ENCODE measurements at places on chromosomes 16 and 17.
A peak's percentile ranks its signal among the peaks of the same experiment; 100 is the strongest.

- no peak for DNase-seq
Observed at GRCh38 chr17:80722661-80723060, 178.0 kb downstream of the RPTOR start.

DNA sequence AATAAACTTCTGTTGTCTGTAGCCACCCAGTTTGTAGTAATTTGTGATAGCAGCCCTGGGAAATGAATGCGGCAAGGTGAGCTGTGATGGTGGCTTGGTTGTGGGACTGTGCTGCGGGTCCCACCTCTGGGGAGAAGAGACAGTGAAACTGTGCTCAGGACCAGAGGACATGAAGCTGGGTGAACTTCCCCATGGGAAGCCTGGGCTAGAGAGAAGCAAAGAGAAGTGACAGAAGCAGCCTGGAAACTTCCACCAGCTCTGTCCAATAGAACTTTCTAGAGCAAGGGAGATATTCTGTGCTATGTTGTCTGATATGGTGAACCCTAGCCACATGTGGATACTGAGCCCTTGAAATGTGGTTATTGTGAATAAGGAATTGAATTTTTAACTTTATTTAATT, 51.5 kb upstream of the EMP2 start:
- DNase-seq, result no peak

DNA sequence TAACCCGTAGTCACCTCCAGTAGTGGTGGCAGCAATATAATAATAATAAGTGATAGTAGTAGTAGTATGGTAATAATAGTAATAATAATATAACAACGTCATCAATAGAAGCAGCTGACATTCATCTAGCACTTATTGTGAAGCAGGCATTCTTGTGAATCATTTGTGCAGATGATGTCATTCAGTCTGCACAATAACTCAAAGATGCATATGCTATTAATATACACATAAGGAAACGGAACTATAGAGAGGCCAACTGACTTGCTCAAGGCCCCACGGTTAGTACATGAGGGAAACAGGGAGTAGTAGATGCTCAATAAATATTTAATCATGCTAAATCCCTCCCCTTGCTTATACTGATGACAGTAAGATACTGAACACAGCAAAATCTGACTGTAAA, 35.4 kb upstream of the GAN start:
- no peak for DNase-seq

GRCh38 chr16:72139908-72140307, 32.0 kb downstream of the PMFBP1 start:
- no peak for DNase-seq

DNA sequence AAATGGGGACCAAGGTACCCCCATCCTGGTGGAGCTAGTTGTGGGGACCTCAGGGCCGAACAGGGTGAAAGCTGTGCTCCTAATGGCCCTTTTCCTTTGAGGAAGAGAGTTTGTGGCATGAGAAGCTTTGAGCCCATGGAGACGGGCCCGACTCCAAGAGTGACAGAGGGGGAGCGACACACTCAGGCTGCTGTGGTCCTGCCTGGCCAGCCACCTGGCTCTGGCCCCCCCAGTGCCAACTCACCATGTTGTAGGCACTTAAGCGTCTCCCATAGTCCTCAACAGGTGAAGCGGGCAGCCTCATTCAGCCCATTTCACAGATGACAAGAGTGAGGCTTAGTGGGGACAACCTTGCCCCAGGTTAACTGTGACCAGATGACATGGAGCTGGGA, 1.6 kb downstream of the IL21R start:
- no peak for DNase-seq

- DNase-seq, result no peak
Observed at GRCh38 chr17:51071556-51071955, 49.1 kb downstream of the SPAG9 start.

GRCh38 chr17:50550661-50551432, 3.9 kb downstream of the SPATA20 start:
- DNase-seq, result peak; percentile 73

DNA sequence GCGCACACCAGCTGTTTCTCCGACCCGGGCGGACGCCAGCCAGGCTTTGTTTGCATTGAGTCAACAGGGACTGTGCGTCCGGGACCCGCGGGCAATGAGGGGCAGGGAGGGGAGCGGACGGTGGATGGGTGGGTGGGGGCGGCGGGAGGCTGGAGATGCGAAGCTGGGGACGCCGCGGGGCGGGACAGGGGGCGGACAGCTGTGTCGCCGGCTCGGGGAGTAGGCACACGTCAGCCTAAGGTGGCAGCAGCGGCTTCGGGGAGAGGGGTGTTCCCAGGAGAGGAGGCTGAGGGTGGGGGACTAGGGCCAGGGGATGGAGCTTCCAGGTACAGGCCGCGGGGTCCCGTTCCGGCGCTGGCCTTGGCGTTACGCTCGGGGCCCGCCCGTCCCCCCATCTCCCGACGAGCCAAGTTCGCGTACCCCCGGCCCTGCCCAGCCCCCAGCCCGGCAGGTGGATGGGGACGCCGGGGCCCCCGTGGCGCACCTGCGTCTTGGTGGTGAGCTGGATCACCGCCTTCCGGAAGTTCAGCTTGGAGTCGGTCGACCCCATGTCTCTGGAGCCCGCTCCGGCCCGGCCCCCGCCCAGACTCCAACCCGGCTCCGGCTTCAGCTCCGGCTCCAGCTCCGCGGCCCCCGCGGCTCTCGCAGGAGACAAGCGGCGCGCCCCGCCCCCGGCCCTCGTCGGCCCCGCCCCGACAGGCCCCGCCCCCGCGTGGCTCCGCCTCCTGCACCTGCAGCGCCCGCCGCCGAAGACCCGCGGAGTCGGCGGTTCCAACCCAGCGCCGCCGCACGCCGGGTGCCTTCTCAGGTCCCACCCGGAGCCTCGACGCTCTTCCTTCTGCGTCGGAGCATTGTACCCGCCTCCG, at the start of gene HID1:
TSS of gene HID1 (minus strand) at position 653 of the 866 bp plus-strand sequence. CDS start at position 550, 103 bp downstream.
- peak; percentile 75 for DNase-seq

GRCh38 chr16:55856950-55857349, 18.2 kb downstream of the CES5A start:
- no peak for DNase-seq

GRCh38 chr16:69563605-69564580, 1.9 kb upstream of the NFAT5 start:
- DNase-seq, result no peak

- DNase-seq, result no peak
Observed at GRCh38 chr16:81142864-81143263, 46.7 kb upstream of the GCSH start.

GRCh38 chr17:45332989-45333701, 16.3 kb upstream of the MAP3K14 start:
- no peak for DNase-seq

DNA sequence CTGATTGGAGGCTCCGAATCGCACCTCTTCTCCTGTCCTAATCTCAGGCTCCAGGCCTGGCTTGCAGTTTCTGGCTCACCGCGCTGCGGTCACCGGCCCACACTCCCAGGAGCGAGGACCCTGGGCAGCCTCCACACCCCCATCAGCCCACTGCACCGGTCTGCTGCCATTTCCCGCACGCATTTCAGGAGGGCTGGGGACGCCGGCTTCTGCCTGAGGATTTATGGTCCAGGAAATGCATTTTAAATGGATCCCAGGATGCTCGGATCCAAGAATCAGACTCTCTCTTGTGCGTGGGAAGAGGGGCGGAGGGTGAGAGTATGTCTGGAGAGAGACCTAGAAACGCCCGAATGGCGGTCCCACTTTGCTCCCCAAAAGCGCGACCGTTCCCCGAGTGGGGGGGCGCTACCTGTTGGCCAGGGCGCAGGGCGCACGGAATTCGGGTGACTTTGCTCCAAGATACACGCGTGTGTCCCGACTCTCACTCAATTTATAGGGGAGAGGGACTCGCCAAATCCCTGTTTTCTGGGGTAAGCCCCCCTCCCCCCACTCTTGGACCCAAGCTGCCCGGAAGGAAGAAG, 817 bp upstream of the JPH3 start:
- DNase-seq, result no peak

- DNase-seq, result no peak
Observed at GRCh38 chr16:87570938-87571867, 31.1 kb upstream of the JPH3 start.

DNA sequence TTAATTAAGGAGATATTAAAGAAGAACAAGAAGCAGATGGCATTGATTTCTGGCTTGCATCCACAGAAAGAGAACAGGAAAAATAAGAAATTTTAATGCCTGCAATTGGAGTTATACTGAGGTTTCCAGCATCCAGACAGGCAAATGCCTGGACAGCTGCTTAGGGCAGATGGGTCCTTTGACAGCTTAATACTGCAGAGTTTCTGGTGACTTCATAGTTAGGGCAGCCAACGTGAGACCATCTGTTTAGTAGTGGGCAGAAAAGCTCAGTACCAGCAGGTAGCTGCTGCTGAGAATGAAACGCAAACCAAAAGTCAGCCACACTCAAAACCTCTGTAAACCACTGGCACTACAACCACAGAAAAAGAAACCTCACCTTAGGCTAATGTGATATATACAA, 109.8 kb downstream of the CDK5R1 start:
- DNase-seq, result no peak

DNA sequence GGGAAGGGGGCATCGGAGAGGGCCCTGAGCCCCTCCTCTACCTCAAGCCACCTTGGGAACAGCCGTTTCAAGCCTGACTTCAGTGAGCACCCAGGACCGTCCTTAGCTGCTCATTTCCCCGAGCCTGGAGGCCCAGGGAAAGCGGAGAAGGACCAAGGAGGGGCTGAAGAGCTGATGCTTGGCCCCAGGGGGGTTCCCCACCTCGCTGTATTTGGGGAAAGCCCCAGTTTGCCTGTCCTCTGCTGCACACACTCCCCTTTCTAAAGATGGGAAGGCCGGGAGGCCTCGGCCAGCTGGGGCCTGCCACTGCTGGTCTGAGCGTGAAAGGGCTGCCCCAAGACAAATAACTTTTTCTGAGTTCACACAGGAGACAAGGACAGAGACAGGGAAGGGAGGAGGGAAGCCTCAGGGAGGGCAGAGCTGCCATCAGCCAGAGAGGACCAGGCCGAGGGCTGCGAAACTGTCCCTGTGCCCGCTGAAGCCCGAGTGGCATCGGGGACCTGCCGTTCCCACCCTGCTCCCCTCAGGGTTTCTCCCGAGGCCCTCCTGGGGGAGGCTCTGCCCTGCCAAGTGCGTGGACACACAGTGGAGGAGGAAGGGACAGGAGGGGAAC, 11.6 kb downstream of the ZACN start:
- no peak for DNase-seq

DNA sequence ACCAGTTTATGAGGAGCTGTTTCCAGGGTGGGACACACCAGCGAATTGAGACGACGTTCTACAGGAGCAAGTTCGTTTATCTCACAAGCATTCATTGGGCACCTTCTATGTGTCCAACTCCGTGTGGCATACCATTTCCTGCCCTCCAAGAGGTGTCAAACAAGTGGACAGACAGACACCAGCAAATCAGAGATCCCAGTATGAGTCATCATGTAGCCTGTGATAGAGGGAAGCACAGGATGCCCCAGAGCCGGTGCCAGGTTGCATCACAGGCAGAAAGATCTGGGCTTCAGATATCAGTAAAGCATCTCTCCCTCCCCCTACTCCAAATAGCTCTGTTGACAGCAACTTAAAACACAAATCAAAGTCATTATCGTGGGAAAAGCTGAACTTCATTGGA, 31.8 kb upstream of the MAF start:
- DNase-seq, result no peak

DNA sequence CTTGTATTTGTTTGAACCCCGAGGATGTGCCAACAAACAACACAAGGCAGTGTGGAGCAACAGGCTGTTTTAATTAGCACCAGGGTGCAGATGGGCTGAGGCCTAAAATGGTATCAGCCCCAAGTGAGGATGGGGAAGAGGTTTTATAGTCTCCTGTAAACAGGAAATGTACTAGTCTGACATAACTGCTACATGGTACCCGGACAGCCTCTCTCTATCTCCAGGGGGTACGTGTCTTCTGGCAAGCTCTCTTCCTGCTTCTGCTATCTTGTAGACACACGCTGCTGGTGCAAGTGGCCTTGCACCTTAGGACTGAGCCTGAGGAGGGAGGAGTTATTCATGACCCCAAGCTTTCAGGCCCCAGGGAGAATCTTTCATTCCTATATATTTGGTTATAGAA, 2451.0 kb downstream of the TP53TG3F start:
- DNase-seq, result no peak

GRCh38 chr17:64097196-64097936, 32.6 kb downstream of the ERN1 start:
- no peak for DNase-seq

DNA sequence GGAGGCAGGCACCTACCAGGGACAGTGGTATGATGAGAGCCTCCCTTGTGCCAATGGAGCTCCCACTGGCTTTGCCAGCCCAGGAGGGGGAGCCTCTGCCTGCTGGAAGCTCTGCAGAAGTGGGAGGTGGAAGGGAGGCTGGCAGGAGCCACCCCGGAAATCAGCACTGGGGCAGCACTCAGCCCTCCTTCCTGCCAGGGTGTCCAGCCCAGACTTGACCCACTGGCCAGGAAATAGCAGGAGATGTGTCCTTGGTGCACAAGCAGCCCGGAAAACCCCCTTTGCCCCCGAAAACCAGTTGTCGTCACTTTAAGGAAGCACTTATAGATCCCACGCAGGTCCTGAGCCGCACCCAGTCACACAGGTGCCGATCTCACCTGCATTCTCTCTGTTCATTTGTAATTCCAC, 49.3 kb upstream of the CACNG4 start:
- no peak for DNase-seq
